ENCODE measurements at places on chromosomes 7 and 10. TPM values are rescaled to one million over a fixed set of nuclear protein-coding genes. Genes with fewer than 3 reads are reported as not detected.
A peak's percentile ranks its signal among the peaks of the same experiment; 100 is the strongest.

Gene ADCYAP1R1
- not detected for total RNA-seq

Gene ITGB8
- total RNA-seq: 13.0 TPM

Gene ZNF239
- 4.2 TPM for total RNA-seq

GRCh38 chr10:62083412-62084267, 182.1 kb downstream of the ARID5B start:
- peak; percentile 77 for DNase-seq

DNA sequence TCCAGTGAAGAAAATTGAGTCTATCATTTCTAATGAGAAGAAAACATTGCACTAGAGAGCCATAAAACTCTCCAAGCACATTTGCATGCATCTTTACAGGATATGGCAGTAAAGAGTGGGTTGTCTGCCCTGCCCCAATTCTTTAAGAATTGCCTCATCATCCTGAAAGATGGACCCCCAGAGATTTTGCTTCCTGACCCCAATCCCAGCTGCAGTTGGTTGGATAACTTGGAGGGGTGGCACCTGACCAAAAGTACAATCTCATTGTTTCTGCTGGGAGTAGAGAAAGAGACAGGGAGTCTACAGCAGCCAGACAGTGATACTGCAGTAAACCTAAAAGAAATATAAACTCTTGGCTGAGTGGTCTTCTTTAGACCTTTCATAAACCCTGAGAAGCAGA, 49.1 kb upstream of the ADCY1 start:
- no peak for DNase-seq

DNA sequence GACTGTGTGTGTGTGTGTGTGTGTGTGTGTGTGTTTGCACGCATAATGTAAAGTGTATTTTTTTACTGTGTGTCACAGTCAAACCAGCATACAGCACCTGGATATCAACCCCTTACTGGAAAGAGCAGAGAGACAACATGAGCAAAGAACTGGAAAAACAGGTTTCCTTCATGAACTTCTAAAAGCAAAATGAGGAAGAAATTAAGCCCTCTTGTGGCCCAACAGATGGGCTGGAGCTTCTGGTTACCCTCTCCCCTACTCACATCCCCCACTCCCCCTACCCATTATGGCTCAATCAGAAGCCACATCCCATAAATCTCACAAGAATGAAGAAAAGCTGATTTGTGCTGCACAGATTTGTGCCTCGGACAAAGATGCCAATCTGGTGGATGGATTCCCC, 36.2 kb downstream of the PDE1C start:
- no peak for DNase-seq

DNA sequence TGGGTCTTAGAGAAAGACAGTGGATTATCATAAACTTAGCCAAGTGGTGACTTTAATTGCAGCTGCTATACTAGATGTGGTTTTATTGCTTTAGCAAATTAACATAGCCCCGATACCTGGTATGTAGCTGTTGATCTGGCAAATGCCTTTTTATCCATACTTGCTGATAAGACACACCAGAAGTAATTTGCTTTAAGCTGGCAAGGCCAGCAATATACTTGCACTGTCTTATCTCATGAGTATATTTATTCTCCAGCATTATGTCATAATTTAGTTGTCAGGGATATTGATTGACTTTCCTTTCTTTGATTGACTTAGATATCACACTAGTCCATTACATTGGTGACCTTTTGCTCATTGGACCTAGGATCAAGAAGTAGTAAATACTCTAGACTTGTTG, 12.8 kb downstream of the TMEM229A start:
- no peak for DNase-seq

DNA sequence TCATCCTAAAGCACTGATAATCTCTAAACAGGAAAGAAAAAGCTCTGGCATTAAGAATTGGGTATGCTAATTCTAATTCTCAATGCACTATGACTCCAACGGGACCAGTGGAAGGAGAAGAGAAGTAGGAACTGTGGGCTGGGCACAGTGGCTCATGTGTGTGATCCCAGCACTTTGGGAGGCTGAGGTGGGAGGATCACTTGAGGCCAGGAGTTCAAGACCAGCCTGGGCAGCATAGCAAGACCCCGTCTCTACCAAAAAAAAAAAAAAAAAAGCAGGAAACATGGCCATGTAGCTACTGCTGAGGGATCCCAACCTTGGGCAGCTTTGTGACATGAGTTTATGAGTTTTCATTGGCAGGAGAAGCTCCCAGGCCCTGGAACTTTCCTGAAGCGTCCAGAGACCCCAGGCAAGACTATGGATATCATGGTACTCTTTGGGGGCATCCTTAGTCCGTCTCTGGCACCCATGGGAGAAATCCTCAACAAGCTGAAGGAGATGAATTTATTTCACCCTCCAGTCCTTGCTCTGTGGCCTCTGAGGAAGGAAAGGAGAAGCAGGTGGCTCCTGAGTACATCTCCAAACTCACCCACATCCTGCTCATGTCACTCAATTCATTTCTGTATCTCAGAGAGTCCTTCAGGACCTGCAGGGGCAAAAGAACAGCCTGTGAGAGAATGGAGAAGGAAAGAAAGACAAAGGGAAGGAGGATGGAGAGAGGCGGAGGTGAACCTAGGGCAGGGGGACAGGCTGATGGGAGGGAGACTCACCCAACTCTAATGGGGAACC, 99.5 kb downstream of the SPDYE5 start:
- DNase-seq: no peak

GRCh38 chr7:23234569-23235296, 11.8 kb upstream of the GPNMB start:
- DNase-seq: no peak

- DNase-seq: no peak
Measured at GRCh38 chr10:92727141-92727540, 37.4 kb downstream of the HHEX start.

- no peak for DNase-seq
Measured at GRCh38 chr7:150820148-150820547, 19.6 kb downstream of the TMEM176A start.

GRCh38 chr7:127473409-127473808, 80.9 kb upstream of the ZNF800 start:
- DNase-seq: no peak

GRCh38 chr7:94642838-94643653, 12.9 kb downstream of the SGCE start:
- no peak for DNase-seq
